Mesendoderm (in vitro differentiated cells): ENCODE measurements at places on chromosomes 12 and 14.

- DNase-seq = no peak
Observed at GRCh38 chr12:89791286-89791685, 82.6 kb upstream of the ATP2B1 start.

DNA sequence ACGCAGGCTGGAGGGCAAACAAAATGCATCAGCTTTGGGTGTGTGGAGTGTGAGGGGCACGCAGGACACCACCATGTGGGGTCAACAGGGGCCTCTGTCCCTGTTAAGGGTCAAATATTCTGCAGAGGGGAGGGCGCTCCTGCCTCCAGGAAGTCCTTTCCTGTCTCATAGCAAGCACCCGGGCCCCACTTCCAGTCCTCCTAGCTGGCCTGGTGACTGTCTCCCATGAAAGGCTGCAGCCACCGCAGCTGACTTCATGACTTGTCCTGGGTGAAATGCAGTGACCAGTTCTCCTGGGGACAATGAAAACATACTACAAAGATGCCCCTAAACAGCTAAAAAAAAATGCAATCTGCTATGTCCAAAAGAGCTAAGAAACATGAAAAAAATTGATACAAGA is 53.6 kb downstream of the LGMN start:
- no peak for DNase-seq

DNA sequence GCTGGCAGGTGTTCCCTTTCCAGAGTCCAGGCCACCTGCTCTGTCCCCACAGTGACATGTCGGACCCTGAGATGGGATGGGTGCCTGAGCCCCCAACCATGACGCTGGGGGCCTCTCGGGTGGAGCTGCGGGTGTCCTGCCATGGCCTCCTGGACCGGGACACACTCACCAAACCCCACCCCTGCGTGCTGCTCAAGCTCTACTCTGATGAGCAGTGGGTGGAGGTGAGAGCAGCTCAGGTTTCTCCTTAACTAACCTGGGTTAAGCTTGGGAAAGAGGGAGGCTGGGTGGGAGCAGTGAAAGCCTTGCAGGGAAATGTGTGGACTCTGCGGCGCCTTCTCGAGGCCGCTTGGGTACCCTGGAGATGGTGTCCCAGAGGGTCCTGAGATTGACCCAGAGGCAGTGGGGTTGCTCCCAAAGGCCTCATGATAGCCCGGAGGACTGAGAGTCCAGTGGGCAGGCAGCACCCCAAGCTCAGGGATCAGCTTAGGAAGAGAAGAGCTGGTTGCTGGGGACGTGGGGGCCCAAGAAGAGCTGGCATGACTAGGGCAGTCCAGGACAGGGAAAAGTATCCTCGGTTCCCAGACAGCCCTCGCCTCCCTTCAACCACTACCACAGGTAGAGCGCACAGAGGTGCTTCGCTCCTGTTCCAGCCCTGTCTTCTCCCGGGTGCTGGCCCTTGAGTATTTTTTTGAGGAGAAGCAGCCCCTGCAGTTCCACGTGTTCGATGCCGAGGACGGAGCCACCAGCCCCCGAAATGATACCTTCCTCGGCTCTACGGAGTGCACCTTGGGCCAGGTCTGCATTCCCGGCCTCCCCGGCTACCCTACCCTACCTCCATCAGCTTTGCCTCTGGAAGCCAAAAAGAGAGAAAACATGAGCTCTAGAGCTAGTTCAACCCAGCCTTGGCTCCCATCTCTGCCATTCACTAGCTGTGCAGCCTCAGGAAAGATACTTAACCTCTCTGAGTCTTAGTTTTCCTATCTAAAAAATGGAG is 1.8 kb downstream of the CPNE6 start:
- no peak for DNase-seq

GRCh38 chr12:22306311-22306710 is 28.2 kb downstream of the ST8SIA1 start:
- no peak for DNase-seq

DNA sequence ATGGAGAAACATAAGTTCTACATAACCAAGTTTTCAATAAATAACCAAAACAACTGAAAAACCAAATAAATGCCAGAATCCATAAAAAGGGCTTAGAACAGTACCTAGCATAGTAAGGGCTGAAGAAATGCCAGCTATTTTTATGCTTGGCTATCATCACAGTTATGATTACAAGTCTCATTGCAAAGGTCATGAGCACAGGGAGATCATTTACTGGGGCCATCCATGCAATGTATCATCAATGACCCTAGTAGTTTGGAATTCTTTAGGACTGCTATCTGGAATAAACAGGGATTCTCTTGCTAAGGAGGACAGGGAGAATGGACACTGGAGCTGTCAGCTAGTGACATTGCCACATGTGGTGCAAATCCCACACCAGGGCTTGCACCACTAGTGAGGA is 92.5 kb upstream of the NAP1L1 start:
- DNase-seq = no peak

GRCh38 chr14:73323896-73324399 is 86.6 kb downstream of the PAPLN start:
- DNase-seq = peak; percentile 94

DNA sequence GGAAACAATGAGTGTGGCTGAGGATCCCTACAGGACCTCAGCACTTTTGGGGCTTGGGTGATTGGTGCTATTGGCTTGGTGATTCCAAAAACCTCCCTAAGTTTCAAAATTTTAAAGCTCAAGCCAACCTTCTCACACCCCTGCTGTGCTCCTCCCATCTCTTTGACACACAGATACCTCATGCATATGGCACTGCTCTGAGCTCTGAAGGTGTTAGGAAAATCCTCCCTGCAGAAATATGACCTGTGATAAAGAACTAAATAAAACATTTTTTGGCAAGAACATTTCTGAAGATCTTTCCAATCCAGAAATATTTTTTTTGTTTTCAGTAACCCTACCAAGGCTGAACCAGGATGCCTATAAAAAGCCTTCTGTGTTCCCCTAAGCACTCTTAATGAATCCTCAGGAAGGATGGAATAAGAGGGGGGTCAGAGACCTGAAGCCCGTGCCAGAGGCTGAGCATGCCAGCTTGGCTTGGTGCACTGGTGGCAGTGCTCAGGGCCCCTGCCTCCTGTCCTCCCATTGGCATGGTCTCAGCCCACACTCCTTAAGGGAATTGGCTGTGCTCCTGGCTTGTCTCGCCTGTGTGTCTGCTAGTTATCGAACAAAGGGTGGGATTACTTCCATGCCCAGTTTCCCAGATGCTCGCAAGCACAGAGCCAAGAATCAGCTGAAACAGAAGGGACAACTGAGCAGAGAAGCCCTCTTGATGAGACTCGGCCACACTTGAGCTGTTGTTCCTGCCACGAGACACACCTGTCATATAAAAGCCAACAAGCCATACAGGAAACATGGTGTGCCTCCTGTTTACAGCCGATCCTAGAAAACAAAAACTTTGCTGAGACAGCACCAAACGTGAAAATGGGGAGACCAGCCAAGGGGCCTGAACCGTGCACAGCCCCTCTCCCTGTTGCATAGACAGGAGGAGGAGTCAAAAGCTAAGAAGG is 132.7 kb upstream of the EEA1 start:
- DNase-seq = peak; percentile 77

DNA sequence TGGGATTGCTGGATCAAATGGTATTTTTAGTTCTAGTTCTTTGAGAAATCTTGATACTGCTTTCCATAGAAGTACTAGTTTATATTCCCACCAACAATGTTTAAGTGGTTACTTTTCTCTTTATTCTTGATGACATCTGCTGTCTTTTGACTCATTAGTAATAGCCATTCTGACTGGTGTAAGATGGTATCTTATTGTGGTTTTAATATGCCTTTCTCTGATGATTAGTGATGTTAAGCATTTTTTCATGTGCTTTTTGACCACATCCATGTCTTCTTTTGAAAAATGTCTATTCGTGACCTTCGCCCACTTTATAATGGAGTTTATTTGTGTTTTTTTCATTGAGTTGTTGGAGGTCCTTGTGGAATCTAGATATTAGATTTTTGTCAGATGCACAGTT is 865.7 kb downstream of the SLC6A15 start:
- no peak for DNase-seq

- DNase-seq = no peak
Observed at GRCh38 chr14:91350813-91351511, 66.7 kb downstream of the CCDC88C start.

DNA sequence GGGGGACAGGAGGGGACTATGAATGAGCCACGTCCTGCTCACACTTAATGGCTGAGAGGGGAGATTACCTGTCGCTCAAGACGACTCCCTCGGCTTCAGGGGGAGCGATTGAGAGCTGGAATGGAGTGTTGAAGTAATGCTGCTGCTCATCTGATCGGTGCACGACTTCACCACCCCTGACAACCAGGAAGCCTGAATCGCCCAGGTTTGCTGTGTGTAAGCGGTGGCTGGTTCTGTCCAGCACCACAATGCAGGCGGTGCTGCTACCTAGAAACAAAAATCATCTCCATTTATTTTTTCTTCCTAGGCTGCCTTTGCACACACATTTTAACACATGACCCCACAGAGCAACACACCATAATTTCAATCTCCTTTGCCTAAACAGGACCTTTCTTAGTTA is 37.3 kb downstream of the PPTC7 start:
- no peak for DNase-seq

- peak; percentile 25 for DNase-seq
Observed at GRCh38 chr14:88270776-88271175, 52.3 kb downstream of the KCNK10 start.

GRCh38 chr14:81153187-81153586 is 67.6 kb downstream of the GTF2A1 start:
- DNase-seq = no peak

DNA sequence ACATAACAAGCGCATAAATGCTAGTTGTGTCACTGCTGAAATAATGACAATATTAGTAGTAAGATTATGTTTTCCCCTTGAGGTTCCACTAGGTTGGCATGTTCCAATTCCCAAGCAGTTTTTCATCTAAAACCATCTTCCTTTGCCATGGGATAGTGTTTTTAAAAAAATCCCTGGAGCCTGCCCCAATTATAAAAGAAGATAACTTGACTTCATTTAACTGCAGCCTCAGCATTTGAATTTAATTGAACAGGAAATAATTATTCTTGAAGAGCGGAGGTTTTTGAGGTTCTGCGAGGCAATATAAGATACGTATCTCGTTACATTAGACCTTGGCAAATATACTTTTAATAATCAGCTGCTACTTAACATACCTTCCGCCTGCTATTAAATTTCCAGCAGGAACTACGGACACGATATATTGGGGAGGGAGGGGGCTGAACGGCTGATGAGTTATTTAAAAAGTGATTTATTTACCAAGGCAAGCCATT is 65.2 kb upstream of the HSPB8 start:
- DNase-seq = no peak

DNA sequence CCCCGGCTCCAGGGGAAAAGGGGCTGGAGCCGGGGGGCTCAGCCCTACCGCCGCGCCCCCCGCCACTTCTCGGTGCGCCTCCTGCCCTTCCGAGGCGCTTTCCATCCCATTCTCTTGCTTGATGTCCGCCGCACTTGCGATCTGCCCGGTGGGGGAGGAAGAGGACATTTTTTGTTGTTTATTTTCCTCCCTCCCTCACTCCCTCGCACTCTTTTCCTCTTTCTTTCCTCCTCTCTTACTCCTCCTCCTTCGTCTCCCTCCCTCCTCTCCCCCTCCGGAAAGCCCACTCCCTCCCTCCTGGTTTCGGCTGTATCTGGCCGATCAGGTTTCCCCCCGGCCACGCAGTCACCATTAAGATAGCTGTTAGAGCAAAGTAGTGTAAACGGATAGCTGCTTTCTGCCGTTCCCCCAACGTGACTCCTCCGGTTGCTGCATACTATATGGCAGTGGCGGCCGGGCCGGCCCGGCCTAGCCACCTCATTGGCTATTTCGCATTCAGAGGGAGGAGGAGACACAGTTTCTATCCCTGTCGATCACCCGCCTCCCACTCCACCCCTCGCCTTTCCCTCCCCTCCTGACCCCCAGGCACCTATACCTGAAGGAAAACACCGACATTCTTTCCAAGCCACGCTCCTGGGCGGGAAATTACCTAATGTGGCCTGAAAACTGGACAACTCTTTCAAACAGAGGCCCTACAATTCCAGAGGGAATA is at the start of gene SIX4:
TSS of gene SIX4 (minus strand) at position 445 of the 712 bp plus-strand sequence. CDS start at position 168, 277 bp downstream.
- peak; percentile 95 for DNase-seq

DNA sequence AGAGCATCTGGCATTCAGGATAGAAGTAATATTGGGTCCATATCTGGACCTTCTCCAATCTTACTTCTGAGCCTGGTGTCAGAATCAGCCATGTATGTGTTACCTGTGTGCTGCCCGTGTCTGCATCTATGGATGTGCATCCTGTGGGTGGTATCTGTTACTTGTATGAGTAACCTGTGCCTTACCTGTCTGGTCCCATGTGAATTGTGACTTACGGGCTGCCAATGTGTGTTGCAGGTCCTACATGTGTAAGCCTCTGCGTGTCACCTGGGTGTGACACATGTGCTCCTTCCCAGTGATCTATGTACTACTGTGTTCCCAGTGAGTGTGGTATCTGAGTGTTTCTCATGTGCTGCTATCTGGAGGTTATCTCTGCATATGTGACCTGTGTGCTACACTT is 208.4 kb downstream of the ADGRD1 start:
- no peak for DNase-seq

GRCh38 chr14:24342889-24343288 is 3.1 kb upstream of the RIPK3 start:
- no peak for DNase-seq

- DNase-seq = peak; percentile 91
Observed at GRCh38 chr12:53099071-53099882, 1.8 kb downstream of the IGFBP6 start.

DNA sequence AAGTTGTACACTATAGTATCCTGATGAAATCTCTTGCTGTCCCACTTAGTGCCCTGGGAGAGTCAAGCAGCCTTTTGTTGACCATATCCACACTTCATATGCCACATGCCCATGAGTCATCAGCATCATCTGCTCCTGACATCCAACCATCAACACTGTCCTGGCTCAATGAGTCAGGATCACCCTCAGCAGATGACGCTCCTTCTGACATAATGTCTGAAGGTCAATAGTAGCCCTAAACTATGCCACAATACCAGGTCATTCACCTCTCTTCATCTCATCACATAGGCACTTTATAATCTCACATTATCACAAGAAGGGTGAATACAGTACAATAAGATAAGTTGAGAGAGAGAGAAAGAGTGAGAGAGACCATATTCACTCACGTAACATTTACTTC is 369.0 kb upstream of the FAR2 start:
- DNase-seq = no peak

GRCh38 chr14:26996246-26996645 is 398.4 kb upstream of the NOVA1 start:
- no peak for DNase-seq

DNA sequence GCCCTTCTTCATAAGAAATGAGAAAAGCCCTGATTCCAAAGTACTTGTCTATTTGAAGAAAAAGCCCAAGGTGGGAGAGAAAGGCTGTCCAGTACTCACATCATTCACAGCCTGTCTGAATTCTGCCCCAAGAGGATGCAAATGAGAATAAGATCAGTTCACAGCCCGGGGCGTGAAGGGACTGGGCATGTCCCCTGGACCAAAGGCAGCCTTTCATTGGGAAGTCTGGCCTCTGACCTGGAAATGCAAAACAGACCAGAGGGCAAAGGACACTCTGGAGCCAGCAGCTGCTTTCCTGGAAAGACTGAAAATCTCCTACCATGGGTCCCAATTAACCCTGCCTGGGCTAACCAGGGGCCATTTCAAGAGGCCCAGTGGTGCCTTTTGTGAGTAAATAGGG is 191.2 kb upstream of the PELI2 start:
- no peak for DNase-seq

GRCh38 chr12:93322784-93323183 is 54.9 kb upstream of the NUDT4 start:
- peak; percentile 21 for DNase-seq
